ENCODE measurements at places on chromosomes 4 and X.

- DNase-seq: no peak
Observed at GRCh38 chr4:8644461-8644891, 51.9 kb downstream of the CPZ start.

GRCh38 chr4:20773144-20773997 is 73.1 kb downstream of the PACRGL start:
- no peak for DNase-seq

DNA sequence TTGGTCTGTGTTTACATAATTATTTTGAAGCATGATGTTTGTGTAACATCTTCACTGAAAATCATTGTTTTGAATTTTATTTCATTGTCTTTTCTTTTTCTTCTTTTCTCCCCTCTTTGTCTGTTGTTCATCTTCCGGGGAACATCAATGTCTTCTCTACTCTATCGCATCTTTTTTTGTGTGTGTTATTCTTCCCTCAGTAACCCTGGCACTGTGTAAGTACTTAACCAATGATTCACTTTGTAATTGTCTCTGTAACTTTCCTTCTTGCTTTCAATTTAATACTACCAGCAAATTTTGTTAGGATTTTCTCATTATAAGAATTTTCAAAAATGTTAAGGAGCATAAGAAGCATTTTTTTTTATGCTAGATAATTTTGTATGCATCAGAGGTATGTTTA is 130.8 kb downstream of the PDLIM5 start:
- DNase-seq: no peak

- DNase-seq: no peak
Observed at GRCh38 chr4:6591313-6591712, 16.3 kb downstream of the MAN2B2 start.

- no peak for DNase-seq
Observed at GRCh38 chr4:146510942-146511341, 10.8 kb downstream of the SLC10A7 start.

- no peak for DNase-seq
Observed at GRCh38 chrX:4622486-4623167, 909.2 kb upstream of the PRKX start.

GRCh38 chrX:1754077-1754476 is 139.2 kb downstream of the ASMT start:
- DNase-seq: no peak

DNA sequence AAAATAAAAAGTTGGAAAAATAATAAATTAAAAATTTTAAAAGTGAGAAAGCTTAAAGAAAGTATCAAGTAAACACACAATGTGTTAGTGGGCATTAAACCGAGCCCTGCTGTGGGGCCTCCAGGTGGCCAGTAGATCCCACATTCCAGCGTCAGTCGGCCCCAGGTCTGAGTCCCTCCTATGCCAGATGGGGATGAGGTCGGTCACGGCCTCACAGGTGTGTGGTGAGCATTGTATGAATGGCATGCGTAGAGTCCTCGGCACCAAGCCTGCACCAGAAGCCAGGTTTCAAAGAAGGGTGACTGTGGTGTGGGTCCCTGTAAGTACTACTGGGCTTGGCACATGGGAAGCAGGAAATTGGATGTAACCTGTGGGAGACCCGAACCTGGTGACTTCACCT is 75.6 kb upstream of the MSX1 start:
- no peak for DNase-seq

- no peak for DNase-seq
Observed at GRCh38 chrX:2395261-2395992, 105.3 kb downstream of the DHRSX start.

DNA sequence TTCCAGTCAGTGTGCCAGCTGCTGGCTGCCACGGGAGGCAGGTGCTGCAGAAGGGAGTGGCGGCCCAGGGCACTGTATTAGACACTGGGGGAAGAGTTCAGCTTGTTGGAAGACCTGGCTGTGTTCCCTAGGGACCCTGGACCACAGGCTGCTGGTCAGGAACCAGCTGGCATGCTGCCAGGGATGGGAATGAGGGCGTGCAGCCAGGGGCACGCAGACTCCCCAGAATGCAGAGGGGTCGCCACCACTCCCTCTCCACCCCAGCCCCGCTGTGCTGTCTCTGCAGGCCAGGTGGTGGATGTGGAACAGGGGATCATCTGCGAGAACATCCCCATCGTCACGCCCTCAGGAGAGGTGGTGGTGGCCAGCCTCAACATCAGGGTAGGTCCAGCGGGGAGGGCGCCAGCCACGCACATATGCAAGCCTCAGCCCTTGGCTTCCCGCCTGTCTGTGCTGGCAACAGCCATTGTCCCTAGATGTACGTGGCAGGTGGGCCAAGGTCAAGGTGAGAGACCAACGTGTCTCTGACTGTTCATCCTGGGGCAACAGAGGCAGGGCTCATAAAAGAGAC is 12.3 kb downstream of the ABCD1 start:
- no peak for DNase-seq

DNA sequence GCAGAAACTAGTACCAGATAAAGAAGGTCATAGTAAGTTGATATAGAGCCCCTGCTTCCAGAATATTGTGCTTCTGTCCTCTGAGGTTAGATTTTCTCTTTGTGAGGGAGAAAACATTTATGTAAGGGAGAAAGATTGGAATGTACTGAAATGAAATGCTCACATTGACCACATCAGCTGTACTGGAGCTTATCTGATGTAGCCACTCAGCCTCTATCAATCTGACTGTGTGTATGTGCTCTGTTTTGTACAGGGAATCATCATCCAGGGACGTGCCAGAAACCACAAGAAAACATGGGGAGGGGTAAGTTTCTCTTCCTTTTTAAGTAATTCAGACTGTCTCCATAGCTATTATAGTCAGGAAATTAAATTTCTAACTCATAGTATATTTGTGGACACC is 56.8 kb downstream of the PRRG1 start:
- DNase-seq: no peak

DNA sequence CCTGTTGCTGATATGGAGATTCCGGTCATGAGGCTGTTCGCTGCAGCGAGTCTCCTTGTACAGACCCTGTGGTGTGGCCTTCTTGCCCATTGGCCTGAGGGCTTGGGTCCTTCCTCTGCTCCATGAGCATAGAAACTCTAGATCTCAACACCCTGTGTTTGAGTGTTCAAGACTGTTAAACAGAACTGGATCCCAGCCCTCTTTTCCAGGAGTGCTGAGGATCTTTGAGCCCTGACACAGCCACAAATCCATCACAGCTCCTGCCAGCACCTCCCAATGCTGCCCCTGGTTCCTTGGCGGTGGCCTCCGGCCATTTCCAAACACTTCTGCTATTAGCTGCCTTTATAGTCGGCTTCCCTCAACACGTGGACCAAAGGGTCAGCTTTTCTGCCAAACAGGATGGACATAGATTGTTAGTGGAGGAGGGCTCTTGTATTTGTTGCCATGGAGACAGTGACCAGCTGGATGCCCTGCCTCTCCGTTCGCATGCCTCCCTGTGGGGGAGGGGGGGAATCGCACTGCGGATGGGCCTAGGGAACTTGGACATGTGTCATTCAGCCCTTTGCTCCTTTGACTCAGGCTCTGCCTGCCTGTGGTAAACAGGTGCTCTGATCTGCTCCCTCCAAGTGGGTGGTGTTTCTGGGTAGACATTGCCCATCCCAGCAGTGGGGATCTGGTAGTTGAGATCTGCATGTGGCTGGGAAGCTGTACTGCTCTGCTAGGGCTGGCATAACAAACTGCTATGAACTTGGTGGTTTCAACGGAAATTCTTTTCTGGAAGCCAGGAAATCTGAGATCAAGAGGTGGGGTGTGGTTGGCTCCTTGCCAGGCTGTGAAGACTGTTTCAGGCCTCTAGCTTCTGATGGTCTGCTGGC is 6.9 kb upstream of the WDR1 start:
- DNase-seq: no peak

DNA sequence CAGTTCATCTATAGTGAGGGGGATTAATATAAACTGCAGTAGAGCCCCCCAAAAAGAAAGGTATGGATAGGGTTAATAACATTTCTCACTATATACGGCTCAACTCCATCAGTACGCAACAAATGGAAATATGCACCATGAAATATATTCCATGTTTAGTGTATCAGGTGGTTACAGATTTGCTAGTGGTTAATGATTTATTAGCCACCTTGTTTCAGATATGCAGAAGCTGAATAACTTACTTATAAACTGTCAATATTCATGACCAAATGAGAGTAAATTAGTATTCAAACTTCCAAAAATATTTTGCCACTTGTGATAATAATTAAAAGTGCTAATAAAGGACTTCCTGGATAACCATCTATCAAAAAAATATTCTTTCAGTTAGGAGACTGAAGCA is 14.8 kb downstream of the AMTN start:
- no peak for DNase-seq

DNA sequence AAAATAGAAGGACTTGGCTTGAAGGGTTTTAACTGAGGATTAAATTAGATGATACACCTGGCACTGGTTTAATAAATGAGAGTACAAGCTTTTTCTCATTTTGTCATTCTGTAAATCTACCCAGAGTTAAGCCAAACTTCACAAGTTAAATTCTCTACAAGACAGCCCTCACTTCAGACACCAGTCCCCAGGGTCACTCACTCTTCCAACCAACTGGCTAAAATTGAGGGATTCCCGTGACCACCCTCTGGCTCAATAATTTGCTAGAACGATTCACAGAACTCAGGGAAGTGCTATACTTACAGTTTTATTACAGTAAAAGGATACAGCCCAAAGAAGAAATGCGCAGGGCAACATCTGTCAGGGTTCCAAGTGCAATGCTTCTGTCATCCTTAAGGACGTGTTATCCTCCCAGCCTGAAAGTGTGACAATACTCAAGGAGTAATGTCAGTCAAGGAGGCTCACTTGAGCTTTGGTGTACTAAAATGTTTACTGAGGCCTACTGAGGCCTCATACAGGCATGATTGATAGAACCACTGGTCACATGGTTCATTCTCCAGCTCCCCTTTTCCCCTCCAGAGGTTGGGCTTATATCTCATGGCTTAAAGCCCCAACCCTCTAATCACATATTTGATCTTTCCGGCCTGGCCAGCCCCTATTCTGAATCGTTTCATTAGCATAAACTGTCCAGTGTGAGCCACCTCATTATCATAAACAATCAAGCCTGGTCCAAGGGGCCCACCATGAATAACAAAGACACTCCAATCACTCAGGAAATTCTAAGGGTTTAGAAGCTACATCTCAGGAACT is 9.6 kb upstream of the TMSB4X start:
- DNase-seq: no peak

DNA sequence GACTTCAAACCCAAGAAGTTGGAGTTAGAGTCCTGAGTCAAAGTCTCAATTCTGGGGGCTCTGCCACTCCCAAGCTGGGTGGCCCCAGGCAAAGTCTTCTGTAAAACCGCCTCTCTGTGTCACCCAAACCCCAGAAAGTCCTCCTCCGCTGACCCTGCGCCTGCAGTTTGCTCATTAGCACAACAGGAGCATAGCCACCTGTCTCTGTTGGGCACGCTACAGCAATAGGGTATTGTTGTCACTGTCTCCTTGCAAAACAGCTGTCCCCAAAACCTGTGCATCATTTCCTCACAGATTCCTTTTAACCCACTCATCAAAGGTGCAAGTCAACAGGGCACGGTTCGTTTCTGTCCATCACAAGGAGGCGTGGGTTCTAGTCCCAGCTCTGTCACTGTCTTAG is 8.0 kb upstream of the DGAT2L6 start:
- no peak for DNase-seq

GRCh38 chr4:24720979-24721378 is 74.4 kb upstream of the SOD3 start:
- DNase-seq: no peak

GRCh38 chr4:47128991-47129390 is 97.6 kb downstream of the GABRB1 start:
- no peak for DNase-seq

DNA sequence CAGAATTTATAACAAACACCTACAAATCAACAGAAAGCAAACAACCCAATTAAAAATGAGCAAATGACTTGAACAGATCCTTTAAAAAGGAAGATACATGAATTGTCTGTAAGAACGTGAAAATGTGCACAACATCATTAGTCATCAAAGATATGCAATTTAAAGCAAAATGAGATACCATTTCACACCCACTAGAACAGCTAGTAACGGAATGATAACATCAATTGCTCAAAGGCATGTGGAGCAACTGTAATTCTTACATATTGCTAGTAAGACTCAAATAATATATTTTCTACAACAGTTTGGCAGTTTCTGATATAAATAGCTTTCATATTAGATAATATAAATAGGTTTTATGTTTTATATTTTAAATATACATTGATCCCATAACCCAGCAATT is 82.5 kb downstream of the LCORL start:
- DNase-seq: no peak

- no peak for DNase-seq
Observed at GRCh38 chrX:39985551-39985950, 112.2 kb downstream of the BCOR start.

- DNase-seq: no peak
Observed at GRCh38 chr4:114257501-114257900, 278.1 kb upstream of the ARSJ start.

DNA sequence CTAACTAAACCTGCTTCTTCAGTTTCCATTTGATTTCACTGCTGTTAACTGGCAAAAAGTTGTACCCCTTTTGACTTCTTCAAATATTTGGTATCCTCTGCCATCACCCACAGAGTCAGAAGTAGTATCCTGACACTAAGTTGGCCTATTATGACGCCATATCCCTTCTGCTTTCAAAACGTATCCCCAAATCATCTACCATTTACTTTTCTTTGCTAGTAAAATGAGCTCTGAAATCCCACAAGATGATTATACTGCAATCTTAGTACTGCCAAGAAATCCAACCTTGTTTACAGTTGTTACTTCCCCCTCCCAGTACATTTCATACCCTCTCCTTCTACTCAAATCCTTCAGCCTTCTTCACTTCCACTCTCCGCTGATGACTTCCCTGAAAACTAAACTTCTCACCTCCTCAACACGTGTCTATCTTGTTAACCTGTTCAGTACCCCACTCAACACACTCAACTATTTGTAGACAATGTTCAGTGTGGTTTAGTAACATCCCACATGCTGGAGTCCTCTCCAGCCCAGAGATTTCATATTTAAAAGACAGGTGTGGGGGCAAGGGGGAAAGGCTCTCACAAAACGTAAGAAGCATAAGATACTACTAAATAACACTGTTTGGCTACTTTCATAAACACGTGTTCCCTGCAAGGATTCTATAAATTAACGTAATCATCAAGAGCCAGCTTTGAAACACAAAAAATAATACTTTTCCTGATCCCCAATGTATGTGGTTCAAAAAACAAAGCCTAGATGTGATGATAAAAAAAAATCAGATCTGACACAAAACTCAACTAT is 1.3 kb downstream of the NAF1 start:
- DNase-seq: no peak

Measured in activated CD4-positive, alpha-beta T cell treated with anti-CD3 and anti-CD28 coated beads for 24 hours (primary cell).